ENCODE measurements at places on chromosomes 3 and 15.

DNA sequence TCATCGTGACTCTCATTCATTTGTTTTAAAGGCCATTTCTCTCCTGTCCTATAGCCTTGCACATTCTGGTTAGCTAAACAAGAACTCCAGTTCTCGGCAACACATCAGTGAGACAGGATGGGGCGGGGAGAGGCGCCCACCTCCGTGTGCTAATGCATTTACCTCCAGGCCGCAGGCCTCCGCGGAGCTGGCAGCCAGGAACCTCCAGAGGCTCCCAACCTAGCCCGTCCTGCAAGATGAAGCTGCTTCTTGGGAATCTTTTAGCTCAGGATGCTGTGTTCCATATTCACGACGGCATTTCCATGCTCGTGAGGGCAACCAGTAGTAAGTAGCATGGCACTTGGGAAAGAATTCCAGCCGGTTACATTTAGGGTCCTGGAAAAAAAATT lies 47.9 kb downstream of the RGMA start:
- DNase-seq: no peak

- DNase-seq: no peak
These were observed 443.2 kb upstream of the FRG2C start for GRCh38 chr3:75220932-75221331.

DNA sequence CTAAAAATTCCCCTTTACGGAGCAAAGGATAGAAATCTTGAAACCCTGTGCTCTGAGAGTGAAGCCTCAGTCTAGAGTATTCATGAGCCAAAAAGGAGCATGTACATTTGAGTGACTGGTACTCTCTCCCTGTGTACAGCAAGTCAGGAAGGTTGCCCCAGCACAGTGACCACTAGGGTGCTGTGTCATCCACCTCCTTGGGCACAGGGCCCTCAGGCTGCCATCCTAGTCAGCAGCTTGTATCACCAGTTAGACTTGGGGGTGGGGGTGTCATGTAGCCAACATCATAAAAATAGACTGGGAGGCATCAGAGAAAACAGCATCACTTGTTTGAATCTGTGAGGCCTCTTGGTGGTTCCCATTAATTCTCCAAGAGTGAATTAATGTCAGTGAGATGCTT lies 12.0 kb downstream of the NME9 start:
- DNase-seq: no peak

- DNase-seq: no peak
These were observed 431.0 kb downstream of the EPHB1 start for GRCh38 chr3:135226057-135226456.

- DNase-seq: no peak
These were observed 77.7 kb upstream of the LIMD1 start for GRCh38 chr3:45516829-45517228.

DNA sequence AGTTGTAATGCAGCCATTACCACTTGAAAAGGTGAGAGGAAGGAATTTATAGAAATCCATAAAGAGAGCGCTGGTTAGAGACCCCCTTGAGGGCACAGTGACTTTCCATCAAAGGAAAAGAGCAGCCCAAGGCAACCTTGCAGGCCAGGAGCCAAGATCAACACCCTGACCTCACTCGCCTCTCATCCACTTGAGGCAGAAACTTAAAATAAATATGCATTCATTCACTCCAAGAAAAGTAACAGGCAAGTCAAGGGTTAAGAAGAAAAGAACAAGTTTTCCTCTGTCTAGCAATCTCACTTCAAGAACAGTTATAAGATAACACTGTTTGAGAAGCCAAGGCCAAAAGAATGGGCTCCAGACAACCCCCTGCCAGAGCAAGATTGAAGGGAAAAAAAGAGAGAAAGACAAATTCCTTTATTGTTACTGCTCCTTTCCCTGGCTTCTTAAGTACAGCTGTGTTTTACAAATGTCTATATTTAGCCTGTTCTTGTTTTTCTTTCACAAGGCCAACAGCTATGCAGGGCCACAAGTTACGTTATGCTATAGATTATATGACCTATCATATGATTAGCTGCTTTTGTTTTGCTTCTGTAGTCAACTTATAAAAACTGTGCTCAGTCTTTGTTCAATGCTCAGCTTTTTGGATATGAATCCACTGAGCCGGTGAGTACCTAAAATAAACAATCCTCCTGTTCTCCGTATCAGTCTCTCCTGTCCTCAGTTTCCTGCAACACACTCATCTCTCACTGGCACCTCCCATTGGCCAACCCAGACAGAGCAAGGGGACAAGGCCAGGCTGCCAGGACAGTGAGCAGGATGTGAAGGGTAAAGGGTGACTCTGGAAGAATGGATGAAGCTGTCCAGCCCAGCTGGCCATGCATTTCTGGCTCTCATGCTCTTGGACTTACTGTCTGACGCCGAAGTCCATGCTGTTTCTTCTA lies 15.8 kb upstream of the SSUH2 start:
- DNase-seq: no peak

- no peak for DNase-seq
These were observed 11.8 kb upstream of the MYO5A start for GRCh38 chr15:52540374-52541012.

- no peak for DNase-seq
These were observed 159.8 kb downstream of the ALCAM start for GRCh38 chr3:105526360-105527111.

GRCh38 chr3:156201411-156202405 lies 81.3 kb downstream of the KCNAB1 start:
- DNase-seq: no peak

DNA sequence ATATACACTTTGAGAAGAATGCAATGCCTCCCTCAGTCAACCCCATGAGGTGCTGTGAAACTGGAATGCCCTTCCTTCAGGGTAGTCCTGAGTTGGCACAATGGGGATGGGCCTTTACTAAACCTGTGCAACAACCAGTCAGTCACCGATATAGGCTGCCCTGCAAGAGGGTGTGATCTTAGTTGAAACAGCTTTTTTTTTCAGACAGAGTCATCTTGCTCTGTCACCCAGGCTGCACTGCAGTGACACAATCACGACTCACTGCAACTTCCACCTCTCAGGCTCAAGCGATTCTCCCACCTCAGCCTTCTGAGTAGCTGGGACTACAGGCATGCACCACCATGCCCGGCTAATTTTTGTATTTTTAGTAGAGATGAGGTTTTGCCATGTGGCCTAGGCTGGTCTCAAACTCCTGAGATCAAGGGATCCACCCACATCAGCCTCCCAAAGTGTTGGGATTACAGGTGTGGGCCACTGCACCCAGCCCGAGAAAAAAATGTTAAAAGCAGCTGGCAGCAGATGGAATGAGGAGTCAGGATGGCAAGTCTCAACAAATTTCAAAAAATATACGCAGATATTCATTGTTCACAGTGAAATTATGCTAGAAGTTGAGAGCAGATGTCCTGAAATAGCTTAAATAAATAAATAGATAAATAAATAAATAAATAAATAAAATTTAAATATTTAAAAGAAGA lies 31.8 kb downstream of the MYO5A start:
- DNase-seq: no peak

DNA sequence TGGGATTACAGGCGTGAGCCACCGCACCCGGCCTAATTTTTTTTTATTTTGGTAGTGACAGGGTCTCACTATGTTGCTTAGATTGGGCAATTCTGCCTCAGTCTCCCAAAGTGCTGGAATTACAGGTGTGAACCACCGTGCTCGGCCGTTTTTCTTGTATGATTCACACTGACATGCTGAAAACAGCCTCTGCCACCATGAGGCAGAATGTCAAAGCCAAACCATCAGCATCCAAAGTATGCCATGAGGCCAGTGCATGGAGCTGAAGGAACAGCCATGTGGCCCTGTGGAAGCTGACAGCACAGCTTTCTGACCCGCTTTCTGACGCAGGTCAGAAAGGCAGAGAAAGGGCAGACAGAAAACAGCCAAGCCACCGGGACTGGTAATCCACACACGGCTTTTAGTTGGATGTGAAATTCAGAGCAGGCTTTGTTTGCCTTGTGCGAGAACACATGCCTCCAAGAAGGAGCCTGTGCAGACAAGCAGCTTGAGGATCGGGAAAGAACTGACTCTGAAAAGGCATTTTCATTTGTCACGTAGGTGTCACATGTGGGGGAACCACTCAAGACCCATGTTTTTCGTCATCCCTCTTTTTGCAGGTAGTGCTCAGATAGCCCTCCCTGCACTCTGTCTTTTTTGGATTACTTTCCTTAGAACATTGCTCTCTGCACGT lies 25.1 kb downstream of the XYLB start:
- DNase-seq: no peak

GRCh38 chr3:71461114-71461513 lies 122.4 kb downstream of the FOXP1 start:
- DNase-seq: no peak

GRCh38 chr15:96406701-96407100 lies 76.2 kb downstream of the NR2F2 start:
- DNase-seq: no peak

DNA sequence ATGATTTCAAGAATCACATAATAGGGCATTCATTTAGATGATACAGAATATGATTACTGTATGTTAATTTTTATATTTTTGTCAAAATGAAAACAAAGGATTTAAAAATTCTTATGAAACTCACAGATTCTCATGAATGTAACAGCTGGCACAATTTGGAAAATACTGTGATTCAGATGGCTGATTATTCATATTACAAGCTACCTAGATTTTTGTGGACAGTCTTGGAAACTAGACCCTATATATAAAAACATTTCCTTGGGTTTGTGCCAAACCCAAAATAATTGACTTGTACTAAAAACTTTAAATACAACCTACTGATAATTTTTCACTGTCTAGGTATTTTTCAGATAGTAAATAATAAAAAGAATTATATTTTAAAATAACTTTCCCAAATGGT lies 26.2 kb downstream of the ZBED2 start:
- DNase-seq: no peak

DNA sequence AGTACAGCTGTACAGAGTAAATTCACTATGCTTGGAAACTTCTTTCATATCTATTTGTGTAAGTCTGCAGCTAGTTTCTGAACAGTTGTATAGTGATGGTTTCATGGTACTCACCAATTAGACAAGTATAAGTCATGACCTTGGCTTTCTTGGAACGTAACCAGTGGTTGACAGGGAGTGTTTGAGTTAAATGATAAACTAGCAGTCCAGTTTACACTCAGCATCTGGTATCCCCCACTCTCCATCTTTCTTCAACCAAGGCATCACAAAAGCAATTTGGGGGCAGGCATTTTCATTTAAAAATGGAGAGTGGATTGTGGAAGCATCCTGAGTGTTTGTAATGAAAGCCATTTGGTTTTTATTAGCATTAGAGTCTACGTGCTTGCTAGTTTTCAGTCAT lies 26.0 kb downstream of the MME start:
- DNase-seq: no peak

DNA sequence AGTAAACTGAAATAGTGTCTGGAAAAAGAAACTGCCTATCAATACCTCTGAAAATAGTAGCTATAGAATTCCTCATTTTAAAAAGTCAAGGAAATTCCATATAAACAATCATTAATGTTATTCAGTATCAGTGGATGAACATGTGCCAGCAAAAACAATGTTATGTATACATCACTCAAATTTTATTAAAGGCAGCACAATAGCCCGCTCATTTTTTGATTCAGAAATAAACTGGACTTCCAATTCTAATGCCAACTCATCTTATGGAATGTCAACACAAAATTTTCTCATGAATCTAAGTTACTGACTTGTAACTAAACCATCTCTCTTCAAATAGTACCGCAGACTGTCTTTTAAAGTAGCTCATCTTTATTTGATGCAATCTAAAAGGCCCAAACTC lies 19.0 kb downstream of the THBS1 start:
- no peak for DNase-seq

Measured in effector CD4-positive, alpha-beta T cell (primary cell).